ENCODE measurements at places on chromosomes 4 and X.
A peak's percentile ranks its signal among the peaks of the same experiment; 100 is the strongest.

DNA sequence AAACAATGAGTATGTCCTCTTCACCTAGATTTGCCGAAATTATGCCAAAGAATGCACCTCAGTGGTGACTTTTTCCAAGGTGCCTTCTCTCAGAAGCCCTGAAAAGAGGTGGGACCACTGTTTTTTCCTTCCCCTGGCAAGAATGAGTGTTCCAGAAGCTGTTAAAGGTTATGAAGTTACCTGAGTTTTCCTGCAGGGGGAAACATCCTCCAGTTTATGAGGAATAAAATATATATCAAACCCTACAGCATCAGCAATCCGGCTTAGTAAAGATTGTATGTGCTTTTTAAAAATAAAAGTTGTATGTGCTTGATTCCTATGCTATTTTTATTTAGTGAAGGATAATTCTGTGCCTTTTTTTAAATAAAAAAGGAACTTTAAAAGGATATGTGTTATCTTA is 73.3 kb downstream of the RBM46 start:
- DNase-seq = no peak

DNA sequence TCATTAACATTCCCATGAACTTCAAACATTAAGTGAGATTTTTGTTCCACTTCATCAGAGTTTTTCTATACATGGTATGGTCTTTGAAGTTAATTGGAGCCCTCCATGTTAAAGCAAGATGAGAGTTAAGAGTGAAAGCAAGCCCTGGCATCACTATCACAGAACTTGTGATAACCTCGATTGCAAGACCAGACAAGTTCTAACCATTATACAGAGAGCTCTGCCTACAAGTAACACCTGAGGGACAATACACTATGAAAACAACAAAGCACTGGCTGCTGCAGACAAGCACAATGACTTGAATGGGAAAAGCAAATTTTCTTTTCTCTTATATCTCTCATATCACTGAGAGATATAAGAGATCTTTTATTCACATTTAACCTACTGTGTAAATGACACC is 126.6 kb upstream of the GYPA start:
- no peak for DNase-seq

DNA sequence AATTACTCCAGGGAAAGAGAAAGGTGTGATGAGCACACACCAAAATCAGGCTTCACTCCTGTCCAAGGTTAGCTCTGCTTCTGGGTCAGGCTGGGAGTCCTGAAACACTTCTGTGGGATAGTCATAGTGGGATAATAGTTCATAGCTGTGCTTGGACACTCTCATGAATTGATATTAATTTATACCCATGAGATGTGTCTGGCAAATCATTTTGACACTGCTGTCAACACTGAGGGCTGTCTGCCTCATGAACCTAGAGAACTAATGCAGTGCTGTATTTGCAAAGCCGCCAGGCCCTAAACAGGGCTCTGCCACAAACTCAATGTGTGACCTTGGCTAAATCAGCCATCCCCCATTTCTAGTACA is 24.5 kb upstream of the PGRMC1 start:
- DNase-seq = no peak

DNA sequence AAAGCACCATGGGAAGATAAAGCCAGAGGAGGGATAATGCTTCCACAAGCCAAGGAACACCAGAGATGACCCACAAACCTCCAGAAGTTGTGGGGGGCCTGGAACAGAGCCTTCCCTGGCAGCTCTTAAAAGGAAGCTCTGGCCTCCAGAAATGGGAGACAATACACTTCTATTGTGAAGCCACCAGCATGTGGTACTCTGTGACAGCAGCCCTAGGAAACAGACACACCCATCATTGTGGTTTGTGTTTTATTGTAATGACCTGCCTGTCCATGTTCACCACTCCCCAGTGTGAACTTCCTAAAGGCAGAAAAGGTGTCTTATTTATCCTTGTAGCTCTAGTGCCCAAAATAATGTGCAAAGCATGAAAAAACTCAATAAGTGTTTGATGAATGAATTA is 264.1 kb upstream of the GATB start:
- no peak for DNase-seq

- peak; percentile 37 for DNase-seq
Observed at GRCh38 chr4:6724421-6725111, 8.6 kb downstream of the BLOC1S4 start.

DNA sequence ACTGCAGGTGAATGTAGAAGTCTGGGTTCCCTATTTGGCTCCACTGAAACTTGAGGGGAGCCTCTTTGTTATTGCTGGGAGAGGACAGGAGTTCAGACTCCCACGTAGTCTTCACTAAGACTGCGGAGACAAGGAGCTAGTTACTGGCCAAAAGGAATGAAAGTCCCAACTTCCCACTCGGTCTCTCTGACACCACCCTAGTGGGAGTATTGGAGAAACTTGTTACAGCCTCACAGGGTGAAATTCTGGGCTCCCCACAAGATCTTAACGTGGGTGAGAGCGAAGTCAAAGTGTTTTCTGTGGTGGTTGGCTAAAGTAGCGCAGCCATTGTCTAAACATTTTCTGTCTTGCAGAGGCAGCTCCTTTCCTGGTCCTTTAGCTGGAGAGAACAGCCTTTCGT is 13.5 kb downstream of the MYOZ2 start:
- no peak for DNase-seq

DNA sequence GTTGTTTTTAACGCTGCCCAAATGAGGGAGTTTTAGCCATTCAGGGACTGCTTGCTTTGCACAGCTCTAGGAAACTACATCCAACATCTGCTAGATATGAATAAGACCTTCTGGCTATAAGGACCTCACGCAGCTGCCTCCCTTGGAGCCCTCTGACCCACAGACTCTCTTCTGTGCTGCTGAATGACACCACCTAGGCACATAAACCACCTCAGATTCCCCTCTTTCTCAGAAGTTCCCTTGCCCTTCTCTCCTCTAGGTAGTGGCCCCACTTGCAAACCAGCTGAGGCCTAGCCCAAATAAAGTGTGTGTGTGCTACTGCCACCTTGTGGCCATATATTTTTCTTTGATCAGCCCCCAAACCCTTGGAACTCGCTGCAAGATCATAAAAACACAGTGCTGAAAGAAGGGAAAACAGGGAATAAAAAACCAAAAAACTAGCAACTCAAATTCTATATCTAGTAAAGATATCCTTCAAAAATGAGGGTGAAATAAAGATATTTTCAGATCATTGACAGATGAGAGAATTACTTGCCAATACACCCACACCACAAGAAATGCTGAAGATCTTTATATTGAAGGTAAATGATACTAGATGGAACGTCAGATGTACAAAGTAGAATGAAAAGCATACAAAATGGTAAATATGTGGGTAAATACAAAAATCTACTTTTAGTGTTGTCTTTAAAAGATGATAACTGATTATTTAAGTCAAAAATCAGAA is 265.9 kb downstream of the ADAMTS3 start:
- peak; percentile 20 for DNase-seq

GRCh38 chrX:55120761-55121358 is 32.0 kb downstream of the PAGE2 start:
- no peak for DNase-seq

GRCh38 chr4:188781655-188782054 is 642.4 kb downstream of the TRIML1 start:
- no peak for DNase-seq

DNA sequence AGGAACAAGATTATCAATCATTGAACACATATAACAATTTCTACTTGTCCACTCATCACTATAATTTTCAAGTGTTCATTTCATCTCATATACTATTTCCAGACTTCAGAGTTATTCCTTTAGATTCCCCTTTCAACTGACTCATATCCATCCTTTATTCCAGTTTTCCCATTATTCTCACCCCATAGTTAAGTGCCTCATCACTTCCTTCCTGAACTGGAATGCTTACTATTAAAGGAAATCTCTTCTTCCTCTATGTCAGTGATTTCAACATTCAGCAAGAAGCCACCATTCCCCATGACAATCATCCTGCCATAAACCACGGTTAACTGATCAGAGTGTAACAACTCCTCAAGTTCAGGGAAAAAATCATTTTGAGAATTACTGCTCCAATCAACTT is 198.9 kb downstream of the FBXO8 start:
- DNase-seq = no peak

- DNase-seq = no peak
Observed at GRCh38 chr4:7089213-7089986, 21.5 kb upstream of the GRPEL1 start.

DNA sequence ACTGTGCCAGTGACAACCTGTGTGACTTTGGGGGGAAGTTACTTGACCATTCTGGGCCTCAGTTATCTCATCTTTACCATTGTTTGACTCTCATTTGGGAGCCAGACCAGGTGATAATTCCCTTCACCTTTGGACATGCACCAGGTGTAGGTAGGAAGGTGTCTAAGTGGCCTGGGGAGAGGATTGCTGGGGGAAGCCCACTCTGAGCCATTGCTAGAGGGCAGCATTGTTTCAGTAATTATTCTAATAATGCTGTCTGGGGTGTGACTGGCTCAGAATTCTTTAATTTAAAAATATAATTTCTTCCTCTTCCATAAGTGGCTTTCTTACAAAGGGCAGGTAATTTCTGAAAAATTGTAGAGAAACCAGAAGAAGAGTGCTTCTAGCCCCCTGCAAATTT is 104.3 kb downstream of the RTL9 start:
- no peak for DNase-seq

DNA sequence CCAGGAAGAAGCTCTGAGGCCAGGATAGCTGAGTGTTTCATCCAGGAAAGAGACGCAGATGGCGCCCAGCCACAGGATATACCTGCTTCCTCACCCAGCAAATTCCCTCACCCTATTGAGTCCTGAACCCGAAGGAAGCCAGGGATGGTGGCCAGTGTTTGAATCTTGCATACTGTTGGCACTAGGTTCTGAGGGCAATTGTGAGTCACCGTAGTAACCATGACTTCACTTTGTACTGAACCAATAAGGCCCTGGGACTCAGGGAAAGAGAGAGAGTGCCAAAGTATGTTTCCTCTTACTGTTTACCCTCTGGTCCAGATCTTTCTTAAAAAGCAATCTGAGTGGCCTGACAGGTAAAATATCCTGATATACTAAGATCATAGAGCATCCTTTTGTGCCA is 25.6 kb upstream of the SMIM10L2A start:
- no peak for DNase-seq

GRCh38 chrX:82666355-82666754 is 841.7 kb upstream of the POU3F4 start:
- no peak for DNase-seq

DNA sequence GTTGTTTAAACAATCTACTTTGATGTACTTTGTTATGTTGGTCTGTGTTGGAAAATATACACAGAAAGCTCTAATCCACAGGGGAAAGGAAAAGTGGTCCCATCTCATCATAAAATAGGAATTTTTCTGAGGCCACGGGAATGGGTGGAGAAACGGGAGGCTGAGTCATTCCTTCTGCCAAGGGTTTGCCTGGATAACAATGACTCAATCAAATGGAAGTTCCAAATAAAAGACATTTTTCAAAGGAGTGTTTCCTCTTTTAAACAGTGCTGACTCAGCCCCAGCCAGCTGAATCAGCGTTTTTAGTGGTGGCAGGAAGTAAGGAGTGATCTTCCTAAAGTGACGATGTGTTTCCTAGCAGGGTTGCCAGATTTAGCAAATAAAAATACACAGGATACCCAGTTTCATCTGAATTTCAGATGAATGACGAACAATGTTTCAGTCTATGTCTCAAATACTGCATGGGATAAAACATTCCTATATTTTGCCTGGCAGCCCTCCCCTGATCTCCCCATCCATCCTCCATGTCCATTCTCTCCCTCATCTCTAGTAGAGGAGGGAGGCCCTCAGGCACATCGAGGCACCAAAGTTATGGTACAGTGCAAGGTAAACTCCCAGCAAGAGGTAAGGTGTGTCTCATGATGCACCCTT is 345.4 kb upstream of the GATB start:
- peak; percentile 97 for DNase-seq

GRCh38 chr4:1666391-1666790 is 17.7 kb downstream of the FAM53A start:
- no peak for DNase-seq

- DNase-seq = peak; percentile 70
Observed at GRCh38 chr4:7328913-7329638, 105.7 kb downstream of the PSAPL1 start.

- DNase-seq = peak; percentile 10
Observed at GRCh38 chr4:118034053-118034785, at the start of gene NDST3. Gene NDST3 (plus strand): TSS chr4:118034486. CDS start chr4:118053911, 19,425 bp downstream.

DNA sequence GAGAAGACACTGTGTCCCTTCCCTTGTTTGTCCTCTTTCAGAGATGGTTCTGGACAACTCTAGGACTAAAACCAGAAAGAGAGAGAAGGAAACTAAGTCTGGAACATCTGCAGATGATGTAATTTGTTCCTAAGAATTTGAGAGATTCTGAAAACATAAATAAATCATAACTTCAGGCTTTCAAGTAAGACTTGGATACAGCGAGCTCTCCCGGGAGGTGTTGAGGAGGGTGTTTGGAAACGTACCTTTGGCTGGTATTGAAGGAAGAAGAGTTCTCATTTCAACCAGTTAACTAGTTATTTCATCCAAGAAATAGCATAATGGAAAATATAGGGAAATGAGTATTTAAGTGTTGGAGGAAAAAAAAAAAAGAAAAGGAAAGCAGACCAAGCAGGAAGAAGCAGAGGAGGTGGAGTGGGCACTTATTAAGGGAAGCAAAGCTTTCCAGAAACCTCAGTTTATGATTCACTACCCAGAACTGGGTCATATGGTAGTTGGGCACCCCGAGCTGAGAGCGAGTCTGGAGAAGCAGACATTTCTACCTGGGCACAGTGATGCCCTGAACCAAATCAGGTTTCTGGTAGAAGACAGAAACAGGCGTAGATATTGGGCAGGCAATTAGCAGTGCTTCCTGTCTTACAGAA is 26.9 kb downstream of the CCNG2 start:
- DNase-seq = no peak

DNA sequence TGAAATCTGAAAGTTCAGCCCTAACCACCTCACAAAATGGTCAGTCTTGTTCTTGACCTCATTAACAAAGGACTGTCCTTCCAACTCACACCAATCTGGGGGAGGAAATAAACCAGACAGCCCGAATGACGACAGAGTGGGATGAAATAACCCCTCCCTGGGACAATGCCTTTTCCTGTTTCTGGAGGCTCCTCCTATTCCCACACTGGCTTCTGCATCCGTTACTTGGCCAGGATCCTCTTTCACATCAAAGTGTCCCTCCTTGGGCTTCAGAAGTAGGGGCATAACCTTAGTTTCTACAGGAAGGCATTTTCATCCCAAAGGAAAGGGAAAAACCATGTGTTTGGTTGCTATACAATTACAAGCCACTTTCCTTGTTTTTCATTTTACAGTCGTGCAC is 59.8 kb upstream of the RPL34 start:
- DNase-seq = no peak

DNA sequence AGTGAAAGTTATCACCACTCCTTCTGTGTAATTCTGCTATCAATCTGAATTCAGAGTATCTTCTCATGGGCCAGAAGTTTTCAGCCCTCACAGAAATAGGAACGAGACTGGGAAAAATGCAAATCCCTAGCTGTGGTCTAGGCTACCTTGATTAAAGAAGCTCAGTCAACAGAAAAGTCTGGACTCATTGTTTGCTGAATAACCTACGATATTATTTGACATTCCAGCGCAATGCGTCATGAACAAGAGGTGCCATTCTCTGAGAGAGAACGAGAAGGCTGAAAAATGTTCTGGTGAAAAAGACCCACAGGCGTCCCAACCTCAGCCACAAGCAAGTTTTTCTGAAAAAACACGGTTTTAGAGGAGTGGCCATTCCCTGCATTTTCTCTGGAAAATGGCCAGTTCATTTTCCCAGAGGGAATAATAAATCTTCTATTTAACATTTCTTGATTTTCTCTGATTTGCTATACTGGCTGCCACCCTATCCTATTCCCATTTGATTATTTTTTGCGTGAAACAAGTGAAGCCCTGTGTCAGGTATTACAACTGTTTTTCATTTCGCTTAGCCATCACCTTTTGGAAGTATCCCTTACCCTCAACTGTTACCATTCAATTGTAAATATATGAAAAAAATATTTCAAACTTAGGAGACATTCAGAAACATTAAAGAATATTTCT is 1117.6 kb upstream of the PRKX start:
- DNase-seq = no peak

Measured in HFFc6 (cell line).